ENCODE measurements at places on chromosomes 16 and 17. TPM values are rescaled to one million over a fixed set of nuclear protein-coding genes. Genes with fewer than 3 reads are reported as not detected.

TRAF7 gene
- 42.6 TPM for total RNA-seq

DNA sequence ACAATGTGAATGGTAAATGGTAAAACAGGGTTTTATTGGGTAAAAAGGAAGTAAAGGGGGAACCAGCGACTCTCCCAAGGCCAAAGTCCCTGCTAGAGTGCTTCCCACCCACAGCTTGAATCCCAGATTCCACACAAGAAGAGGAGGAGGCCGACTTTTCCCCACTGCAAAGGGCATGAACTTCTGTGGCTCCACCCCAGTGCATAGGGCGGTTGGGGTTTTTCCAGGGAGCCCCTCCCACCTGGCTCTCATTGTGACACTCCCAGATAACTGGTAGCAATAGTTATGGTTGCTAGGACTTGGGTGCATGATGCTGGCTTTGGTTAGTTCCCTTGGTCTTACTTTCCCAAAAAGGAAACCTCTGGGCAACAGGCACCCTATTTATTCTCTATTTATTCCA, 666.0 kb upstream of the CA10 start:
- DNase-seq = no peak
- H3K27me3 ChIP-seq = no peaks in the 10 kb centered on the region
- H3K4me1 ChIP-seq = no peaks in the 10 kb centered on the region
- no peaks in the 10 kb centered on the region for H3K36me3 ChIP-seq
- H3K27ac ChIP-seq = no peak overlapping the region

DNA sequence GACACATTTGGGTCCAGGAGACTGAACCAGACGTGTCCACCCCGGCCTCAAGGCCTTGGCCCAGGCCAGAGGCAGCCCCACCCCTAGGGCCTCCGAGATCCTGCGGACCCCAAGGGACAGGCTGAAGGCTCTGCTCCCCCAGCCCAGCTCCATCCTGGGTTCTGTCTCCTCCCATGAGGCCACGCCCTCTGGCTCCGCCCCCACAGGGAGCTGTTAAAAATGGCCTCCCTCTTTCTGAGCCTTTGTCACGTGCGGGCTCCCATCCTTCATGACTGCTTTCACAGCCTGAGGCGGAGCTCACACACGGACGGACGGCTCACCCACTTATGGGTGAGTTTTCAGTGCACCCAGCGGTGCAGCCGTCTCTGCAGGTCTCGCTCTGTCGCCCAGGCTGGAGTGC, 6.5 kb upstream of the CACNA1H start:
- no peak overlapping the region for H3K27ac ChIP-seq
- no peaks in the 10 kb centered on the region for H3K36me3 ChIP-seq
- H3K4me3 ChIP-seq = no peak overlapping the region
- no peaks in the 10 kb centered on the region for H3K27me3 ChIP-seq
- no peak for DNase-seq

- H3K27me3 ChIP-seq = no peaks in the 10 kb centered on the region
- no peak overlapping the region for H3K4me3 ChIP-seq
- no peaks in the 10 kb centered on the region for H3K36me3 ChIP-seq
These were observed 15.6 kb downstream of the ZNF469 start for GRCh38 chr16:88398170-88398873.

DNA sequence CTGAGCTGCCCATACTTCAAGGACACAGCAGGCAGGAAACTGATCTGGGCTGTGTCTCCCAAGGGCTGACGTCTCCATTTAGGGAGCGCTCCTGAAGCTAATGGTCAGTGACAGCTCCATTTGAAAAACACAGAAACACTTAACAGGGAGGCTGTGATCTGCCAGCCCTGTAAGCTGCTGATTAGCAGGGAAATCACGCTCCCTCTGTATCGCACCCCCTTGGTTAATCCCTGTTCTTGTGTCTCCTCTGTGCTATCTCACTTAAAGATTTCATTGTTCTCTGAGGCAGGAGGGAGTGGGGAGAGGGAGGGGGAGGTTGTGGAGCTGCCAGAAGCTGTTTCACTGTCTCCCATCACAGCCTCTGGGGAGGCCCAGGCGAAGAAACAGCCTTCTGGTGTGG, 47.4 kb upstream of the CACNG3 start:
- H3K36me3 ChIP-seq = no peaks in the 10 kb centered on the region
- H3K4me3 ChIP-seq = no peak overlapping the region
- no peaks in the 10 kb centered on the region for H3K27me3 ChIP-seq
- no peak overlapping the region for H3K27ac ChIP-seq
- DNase-seq = no peak
- H3K4me1 ChIP-seq = no peaks in the 10 kb centered on the region
